Melanocyte of skin (primary cell): ENCODE measurements at places on chromosomes 5 and 9. TPM values are rescaled to one million over a fixed set of nuclear protein-coding genes. Genes with fewer than 3 reads are reported as not detected.

The CCDC183 gene
- 0.69 TPM in 1 of 2 replicates, not detected in the other for total RNA-seq

The DIPK1B gene
- total RNA-seq = 9.7 and 11.7 TPM in 2 replicates

The SAPCD2 gene
- 2.9 and 5.5 TPM in 2 replicates for total RNA-seq

The FOXD4L6 gene
- total RNA-seq = under 0.01 and 0.33 TPM in 2 replicates

The RHOBTB3 gene
- total RNA-seq = 61.5 and 62.6 TPM in 2 replicates

The KIF4B gene
- total RNA-seq = under 0.01 TPM in 1 of 2 replicates, not detected in the other
